Muscle of arm (tissue), 14 donors: ENCODE measurements at places on chromosomes 1 and 21. TPM values are rescaled to one million over a fixed set of nuclear protein-coding genes. Genes with fewer than 3 reads are reported as not detected.

DNA sequence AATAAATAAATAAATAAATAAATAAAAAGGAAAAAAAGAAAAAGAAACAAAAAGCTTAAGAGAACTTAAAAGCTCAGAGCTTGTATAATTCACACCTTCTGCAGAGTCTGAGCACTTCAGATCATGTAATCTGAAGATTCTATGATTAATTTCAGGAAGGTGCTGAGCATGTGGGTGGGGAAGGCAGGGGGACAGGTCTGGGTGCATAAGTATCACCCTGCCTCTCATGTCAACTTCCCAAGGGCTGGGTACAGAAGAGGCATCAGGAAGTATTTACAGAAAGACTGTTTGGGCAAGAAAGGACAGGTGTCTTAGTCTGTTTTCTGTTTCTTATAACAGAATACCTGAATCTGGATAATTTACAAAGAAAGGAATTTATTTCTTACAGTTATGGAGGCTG, 20.4 kb upstream of the PADI2 start:
- no peak for DNase-seq

DNA sequence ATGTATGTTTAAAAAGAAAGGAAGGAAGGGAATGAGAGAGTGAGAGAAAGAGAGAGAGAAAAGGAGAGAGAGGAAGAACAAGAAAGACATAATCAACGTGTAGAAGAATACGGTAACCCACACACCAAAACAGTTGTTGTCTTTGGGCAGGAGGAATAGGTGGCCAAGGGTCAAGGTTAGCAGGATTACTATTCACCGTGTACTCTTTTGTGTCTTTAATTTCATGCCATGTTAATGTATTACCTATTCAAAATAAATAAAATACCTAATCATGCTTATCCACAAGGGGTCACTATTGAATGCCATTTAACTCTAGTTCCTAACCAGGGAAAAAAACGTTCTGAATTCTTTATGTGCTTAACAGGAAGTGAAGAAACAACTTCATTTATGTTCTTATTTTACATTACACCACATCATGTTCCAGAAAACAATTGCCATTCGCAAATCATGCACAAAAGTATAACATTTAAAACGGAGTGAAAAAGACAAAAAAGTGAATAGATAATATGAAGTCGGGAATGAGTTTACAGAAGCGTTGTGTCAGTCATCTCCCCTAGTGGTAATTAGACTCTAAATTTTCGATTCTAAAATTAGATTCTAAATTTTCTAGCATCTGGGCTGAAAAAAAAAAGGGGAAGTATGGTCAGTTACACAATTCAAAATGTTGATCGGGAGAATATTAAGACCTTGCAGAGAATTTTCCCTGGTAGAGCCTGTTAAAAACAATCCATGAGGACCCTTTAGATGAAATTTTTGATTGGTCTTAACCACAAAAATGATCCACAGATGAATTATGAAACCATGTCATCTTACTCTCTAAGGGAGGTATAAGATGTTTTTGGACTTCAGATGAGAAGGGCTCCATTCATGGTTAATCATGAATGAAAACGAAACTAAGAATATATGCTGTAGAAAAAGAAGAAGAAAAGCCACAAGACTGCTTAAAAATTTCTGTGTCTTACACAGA, 700 bp upstream of the KMO start:
- peak; percentile 38 for DNase-seq

DNA sequence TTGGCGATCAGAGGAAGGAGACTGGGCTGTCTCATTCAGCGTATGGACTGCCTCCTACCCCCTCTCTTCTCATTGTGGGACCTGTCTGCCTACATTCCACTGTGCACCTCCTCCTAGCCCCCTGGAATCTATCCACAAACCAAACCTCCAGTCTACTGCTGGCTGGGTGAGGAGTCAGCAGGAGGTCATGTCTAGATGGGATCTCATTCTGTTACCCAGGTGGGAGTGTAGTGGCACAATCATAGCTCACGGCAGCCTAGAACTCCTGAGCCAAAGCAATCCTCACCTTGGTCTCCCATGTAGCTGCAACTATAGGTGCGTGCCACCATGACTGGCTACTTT, 18.0 kb upstream of the TTC22 start:
- no peak for DNase-seq

DNA sequence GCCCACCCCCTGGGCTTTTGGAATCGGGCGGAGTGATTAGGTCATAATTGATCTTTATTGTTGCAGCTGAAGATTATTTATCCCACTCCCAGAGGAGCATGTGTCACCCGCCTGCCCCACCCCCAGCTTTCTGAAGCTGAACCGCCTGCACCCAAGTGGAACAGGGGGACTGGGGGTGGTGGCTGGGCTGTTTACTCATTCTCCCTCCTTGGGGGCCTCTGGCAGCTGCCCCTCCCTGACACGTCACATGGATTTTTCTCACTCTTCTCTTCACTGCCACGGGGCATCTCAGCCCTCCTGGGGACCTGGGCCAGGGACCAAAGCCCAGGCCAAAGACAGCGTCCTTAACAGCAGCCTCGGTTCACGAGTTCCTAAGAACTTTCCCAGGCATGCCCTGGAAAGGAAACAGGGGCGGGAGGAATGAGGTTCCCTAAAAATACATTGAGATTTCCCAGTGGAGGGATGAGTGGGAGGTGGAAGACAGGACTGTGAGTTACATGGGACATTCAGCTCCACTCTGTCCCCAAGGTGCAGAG, 31.6 kb upstream of the SOX13 start:
- DNase-seq = peak; percentile 12

DNA sequence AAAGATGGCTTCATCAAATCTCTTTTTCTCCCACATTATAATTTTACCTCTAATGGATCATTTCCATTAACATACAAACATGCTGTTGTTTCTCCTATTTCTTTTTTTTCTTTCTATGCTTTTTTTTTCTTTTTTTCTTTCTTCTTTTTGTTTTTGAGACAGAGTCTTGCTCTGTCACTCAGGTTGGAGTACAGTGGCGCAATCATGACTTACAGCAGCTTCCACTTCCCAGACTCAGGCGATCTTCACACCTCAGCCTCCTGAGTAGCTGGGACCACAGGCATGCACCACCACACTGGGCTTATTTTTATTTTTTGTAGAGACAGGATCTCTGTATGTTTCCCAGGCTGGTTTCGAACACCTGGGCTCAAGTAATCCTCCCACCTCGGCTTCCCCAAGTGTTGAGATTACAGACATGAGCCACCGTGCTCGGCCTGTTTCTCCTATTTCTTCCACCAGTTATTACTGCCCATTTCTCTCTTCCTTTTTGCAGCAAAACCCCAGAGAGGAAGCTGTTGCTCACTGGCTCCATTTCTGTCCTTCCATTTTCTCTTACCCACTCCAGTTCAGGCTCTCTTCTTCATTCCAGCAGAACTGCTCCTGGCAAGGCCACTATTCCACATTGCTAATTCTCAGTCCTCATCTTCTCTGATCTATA, 32.1 kb upstream of the OPRD1 start:
- DNase-seq = no peak

DNA sequence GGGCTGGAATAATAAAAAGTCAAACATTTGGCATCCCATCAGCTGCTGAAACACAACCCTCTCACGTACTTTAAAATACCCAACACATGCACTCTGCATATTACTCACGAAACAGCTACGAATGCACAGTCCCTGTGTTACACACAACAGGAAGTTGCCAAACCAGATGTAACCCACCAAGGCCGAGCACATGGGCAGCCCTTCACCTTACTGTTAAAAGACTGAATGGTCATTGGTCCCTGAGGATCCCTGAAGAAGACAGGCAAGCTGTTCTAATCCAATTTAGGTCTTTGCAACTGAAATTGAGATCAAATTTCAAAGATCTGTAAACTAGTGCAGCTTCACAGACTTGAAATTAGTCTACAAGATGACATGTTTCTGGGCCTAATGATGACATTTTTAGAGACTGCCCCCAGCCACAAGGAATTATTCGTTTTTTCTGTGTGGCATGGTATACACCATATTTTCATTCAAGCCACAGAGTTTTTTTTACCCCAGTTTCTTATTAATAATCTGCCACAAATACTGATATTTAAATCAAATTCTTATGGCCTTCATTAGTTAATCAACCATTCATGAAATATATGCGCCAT, 25.6 kb upstream of the IER5 start:
- DNase-seq = no peak

DNA sequence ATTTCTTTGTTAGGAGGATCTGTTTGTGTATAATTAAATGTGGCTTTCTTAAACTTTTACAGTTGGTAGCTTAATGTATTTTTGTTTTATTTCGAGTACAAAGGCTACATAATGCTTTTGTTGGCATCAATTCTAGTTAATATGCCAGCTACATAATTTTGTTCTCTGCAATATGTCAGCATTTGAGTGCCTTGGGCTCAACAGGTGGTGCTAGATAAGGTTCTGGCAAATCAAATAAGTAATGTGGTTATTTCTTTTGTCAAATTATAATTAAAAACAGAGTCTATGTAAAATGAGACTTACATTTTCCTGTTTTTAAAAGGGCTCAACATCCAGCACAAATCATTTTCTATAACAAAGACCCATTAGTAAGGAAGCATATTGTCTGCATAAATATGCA, 410.6 kb upstream of the NR5A2 start:
- DNase-seq = no peak

GRCh38 chr1:31944205-31945089, 6.3 kb upstream of the PTP4A2 start:
- peak; percentile 88 for DNase-seq

DNA sequence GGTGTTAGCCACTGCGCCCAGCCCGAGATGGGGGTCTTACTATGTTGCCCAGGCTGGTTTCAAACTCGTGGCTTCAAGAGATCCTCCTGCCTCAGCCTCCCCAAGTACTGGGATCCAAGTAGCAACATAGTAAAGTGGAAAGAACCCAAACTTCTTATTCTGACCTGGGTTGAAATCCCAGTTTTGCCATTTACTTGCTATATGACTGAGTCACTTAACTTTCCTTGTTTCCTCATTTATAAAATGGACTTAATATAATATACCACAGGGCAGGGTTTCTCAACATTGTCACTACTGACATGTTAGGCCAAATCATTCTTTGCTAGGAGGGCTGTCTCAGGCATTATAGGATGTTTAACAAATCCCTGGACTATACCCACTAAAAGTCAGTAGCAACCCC, 6.7 kb downstream of the PFDN2 start:
- DNase-seq = no peak

- no peak for DNase-seq
These were observed 30.1 kb downstream of the ITPKB start for GRCh38 chr1:226708967-226709396.

GRCh38 chr1:8340448-8340847, 22.5 kb downstream of the SLC45A1 start:
- DNase-seq = no peak

- no peak for DNase-seq
These were observed 36.2 kb downstream of the HIVEP3 start for GRCh38 chr1:41882486-41882885.

DNA sequence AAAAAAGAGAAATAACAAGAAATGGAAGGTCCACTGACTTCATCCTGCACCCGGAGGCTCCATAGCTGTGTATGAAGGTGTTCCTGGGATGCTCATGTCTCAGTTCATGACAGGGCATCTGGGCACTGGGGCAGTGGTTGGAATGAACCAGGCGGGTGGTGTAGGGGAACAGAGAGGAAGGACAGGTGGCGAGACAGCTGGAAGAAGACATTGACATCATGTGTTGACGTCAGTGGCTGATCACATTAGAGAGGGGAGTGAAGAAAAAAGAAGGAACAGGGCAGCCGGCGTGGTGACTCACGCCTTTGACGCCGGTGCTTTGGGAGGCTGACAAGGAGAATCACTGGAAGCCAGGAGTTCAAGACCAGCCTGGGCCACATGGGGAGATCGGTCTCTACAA, 50.1 kb downstream of the HUNK start:
- no peak for DNase-seq

- DNase-seq = no peak
These were observed 154.8 kb upstream of the CHODL start for GRCh38 chr21:18089786-18090185.

GRCh38 chr1:184759112-184759511, 4.5 kb upstream of the EDEM3 start:
- no peak for DNase-seq

GRCh38 chr1:219875860-219876259, 52.5 kb downstream of the SLC30A10 start:
- DNase-seq = no peak

- no peak for DNase-seq
These were observed 57.4 kb downstream of the ZNF648 start for GRCh38 chr1:182003953-182004586.

DNA sequence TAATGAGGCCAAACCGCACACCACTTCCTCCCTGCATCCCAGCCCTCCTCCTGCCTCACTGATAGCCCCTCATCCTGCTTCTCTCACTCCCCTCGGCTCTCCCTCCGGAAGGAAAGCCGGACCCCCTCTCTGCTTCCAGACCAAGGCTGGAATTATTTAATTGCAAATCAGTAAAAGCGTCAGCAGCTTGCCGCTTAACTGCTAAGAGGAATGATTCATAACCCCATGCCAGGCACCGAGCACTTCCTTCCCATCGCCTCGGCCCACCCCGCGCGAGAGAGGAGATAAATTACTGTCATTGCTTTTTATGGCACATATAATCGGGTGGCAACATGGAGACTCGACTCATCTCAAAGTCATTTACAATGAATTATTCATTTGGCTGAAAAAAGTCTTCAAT, 77.3 kb downstream of the UBIAD1 start:
- DNase-seq = no peak

DNA sequence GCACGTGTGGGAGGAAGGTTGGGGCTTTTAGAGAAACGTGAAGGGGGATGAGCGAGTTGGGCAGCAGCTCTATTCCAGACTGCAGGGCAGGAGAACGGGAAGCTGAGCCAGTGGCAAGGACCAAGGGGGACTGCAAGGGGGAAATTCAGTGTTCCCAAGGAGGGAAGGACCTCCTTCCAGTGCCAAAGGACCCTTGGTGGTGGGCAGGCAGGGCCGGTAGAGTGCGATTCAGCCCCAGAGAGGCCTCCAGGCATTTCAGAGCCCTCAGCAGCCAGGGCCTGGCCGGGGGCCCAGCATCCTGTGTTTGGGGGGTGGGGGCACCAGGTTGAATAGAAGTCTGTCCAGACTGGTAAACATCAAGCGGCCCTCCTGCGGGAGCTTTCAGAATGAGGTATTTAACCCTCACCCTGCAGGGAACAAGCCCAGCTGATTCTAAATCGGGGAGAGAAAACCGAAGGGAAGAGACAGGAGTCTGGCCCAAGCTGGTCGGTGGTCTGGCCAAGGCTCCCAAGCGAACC, 2.3 kb downstream of the COL9A2 start:
- DNase-seq = no peak

GRCh38 chr1:40338745-40339419, 21.8 kb upstream of the COL9A2 start:
- peak; percentile 71 for DNase-seq

Gene EFNA3
- polyA plus RNA-seq = 3.2 TPM

Gene SEC16B
- polyA plus RNA-seq = 4.1 TPM

Gene FCRL2
- not detected for polyA plus RNA-seq
